ENCODE measurements at places on chromosomes 5 and 9. TPM values are rescaled to one million over a fixed set of nuclear protein-coding genes. Genes with fewer than 3 reads are reported as not detected.

Gene PCDHGB3
- total RNA-seq = 5.3 TPM

- H3K4me3 ChIP-seq = no peak overlapping the region
- no peaks in the 10 kb centered on the region for H3K36me3 ChIP-seq
- H3K4me1 ChIP-seq = no peaks in the 10 kb centered on the region
- peak overlapping the region; percentile 61 for H3K27ac ChIP-seq
Observed at GRCh38 chr5:58259685-58260152, 200.2 kb downstream of the PLK2 start.

- no peaks in the 10 kb centered on the region for H3K27me3 ChIP-seq
- H3K4me1 ChIP-seq = no peaks in the 10 kb centered on the region
- DNase-seq = no peak
- no peaks in the 10 kb centered on the region for H3K36me3 ChIP-seq
- H3K4me3 ChIP-seq = no peak overlapping the region
Observed at GRCh38 chr5:149133795-149134777, 7.2 kb upstream of the ABLIM3 start.

Gene LRRTM2
- total RNA-seq = under 0.01 TPM

- no peaks in the 10 kb centered on the region for H3K4me1 ChIP-seq
- H3K27ac ChIP-seq = no peak overlapping the region
- no peak overlapping the region for H3K4me3 ChIP-seq
Observed at GRCh38 chr9:124442826-124443225, 7.4 kb upstream of the ADGRD2 start.

DNA sequence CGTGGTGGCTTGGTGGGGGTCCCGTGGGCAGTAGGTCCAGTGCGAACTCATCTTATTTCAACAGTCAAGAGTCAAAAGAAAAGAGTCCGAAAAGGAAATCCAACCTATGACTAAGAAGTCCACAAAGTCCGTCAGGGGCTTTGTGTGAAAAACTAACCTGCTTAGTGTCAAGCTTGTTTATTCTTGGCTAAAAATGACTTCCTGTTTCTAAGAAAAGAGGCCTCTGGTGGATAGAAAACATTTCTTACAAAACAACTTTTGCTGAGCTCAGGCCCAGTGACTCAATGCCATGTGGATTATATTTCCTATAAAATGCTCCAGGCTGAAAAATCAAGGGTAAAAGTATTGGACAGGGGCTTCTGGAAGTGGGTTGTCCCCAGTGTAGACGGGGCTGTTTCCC, 105.9 kb downstream of the GADD45G start:
- no peaks in the 10 kb centered on the region for H3K36me3 ChIP-seq
- H3K27ac ChIP-seq = peak overlapping the region; percentile 20
- no peaks in the 10 kb centered on the region for H3K4me1 ChIP-seq
- no peak overlapping the region for H3K4me3 ChIP-seq
- H3K27me3 ChIP-seq = no peaks in the 10 kb centered on the region

Gene DEPDC1B
- total RNA-seq = 0.29 TPM

Gene RPS23
- 3,055 TPM for total RNA-seq

DNA sequence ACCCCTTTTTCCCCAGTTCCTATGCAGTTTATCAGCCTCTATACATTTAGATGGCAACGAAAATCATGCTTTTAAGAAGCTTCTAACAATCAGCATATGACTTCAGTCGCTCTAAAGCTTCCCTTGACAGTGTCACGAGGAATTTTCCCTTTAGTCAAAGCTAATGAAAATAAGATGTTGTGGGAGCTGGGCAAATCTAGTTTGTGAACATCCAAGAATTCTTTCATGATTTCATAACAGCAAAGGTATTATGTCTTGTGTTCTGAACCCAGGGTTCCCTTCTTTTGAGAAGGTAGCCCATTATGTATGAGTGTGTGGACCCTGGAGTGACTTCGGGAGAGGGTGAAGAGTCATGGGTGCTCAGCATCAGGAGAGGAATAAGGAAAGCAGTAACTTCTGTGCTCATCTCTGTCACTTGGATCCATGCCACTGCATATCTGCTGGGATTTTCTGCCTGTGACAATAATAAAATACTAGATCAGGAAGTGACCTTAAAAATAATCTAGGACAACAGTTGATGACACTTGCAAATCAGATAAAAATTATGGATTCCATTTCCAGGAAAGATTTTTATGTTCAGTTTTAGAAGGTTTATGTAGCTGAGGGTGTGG, 102.4 kb downstream of the PCSK1 start:
- H3K27me3 ChIP-seq = no peaks in the 10 kb centered on the region
- no peaks in the 10 kb centered on the region for H3K4me1 ChIP-seq
- no peak overlapping the region for H3K27ac ChIP-seq
- no peak overlapping the region for H3K4me3 ChIP-seq

DNA sequence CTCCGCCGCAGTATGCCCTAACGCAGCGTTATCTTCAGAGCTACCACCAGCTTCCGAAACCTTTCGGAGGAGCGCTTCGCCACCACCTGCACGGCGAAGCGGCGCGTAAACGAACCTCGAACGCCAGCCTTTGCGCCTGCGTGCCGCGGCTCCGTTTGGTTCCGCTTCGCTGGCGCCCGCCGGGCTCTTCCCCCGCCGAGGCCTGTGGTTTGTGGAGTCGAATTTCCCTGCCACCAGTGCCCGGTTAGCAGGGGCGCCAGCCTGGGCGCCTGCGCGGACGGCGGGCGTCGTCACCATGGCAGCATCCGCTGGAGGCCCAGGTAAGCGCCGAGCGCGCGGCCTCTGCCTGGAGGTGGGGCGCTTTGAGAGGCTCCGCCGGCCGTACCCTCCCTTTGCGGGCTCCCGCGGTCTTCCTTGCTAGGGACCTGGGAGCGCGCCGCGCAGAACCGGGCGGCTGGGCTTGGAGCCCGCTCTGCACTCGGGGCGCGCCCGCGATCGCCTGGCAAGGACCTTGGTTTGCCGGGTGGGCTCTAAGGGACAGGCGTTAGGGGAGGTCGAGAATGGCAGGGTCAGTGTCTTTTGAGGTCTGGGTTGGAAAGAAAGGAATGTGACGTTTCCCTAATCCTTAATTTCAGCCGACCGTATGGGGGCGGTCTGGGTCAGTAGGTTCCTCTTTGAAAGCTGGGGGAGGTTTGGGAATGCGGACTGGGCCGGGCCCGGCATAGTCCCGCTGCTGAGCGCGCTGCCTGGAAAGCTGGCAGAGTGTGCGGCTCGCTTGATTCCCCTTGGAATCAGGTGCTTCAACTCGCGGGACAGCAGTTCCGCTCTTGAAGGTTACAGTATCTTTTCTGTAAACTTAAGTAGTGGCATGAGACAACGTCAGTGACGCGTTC, at the start of gene FAM151B:
FAM151B (plus strand) TSS at position 272 of the 893 bp plus-strand sequence; CDS start at position 296, 24 bp downstream.
- H3K27me3 ChIP-seq = no peaks in the 10 kb centered on the region
- no peaks in the 10 kb centered on the region for H3K4me1 ChIP-seq
- peak; percentile 90 for DNase-seq
- H3K36me3 ChIP-seq = no peaks in the 10 kb centered on the region

- H3K4me3 ChIP-seq = no peak overlapping the region
- H3K4me1 ChIP-seq = no peaks in the 10 kb centered on the region
- DNase-seq = no peak
- H3K27ac ChIP-seq = no peak overlapping the region
- H3K36me3 ChIP-seq = no peaks in the 10 kb centered on the region
Observed at GRCh38 chr5:153632748-153633290, 142.3 kb downstream of the GRIA1 start.

DNA sequence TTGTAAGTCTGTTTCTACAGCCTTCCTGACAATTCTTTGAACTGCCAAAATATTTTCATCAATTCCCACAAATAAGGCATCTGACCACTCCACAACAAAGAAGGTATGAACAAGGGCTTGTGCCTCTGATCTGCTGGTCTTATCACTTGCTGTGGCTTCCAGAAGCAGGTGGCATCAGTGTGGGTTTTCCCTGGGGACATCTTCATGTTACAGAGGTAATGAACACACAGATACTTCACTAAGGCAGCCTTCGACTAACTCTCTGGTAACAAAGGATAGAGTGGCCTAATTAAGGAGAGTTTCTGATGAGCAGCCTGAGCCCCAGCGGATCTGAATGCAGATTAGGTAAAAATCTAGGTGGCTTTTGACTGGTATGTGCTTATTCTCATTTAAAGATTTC, 15.2 kb upstream of the ERAP2 start:
- no peak for DNase-seq
- no peak overlapping the region for H3K4me3 ChIP-seq
- H3K36me3 ChIP-seq = no peaks in the 10 kb centered on the region
- no peaks in the 10 kb centered on the region for H3K4me1 ChIP-seq

Gene ECSCR
- 39.3 TPM for total RNA-seq

DNA sequence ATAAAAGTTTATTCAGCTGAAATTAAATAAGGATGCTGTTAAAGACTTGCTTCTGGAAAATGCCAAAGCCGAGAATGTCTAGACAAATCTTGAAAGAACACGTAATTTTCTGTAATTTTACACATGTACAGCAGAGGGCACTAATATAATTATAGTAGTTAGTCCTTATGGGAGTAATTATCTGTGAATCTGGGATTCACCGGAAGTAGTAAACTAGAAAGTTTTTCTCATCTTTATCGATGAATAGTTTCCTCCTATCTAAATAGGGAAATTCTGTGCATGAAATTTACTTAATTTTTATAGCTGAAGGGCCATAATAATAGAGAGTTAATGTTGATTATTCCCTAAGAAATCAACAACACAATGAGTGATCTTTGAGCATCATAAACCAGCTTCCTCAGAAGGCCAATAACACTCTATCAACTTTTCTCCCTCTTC, 18.4 kb upstream of the CNTLN start:
- no peaks in the 10 kb centered on the region for H3K36me3 ChIP-seq
- H3K4me1 ChIP-seq = no peaks in the 10 kb centered on the region
- H3K27ac ChIP-seq = no peak overlapping the region
- DNase-seq = no peak

DNA sequence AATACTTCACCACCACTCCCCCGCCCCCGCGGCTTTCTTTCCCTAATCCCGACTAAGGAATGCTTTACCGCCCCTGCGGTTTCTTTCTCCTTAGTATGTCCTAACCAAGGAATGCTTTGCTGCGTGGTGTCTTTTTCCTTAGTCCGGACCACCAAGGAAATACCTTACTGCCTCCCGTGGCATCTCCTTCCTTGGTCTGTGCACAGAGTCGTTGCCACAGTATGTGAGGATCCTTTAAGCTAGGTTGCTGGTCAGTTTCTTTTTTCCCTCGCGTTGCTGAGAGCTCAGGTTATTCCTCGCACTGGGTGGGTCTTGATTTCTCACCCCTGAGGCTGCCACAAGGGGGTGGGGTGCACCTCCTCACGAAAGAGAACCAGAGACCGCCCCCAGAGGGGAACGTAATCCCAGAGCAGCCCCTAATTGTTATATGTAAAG, 309.4 kb downstream of the NR3C1 start:
- H3K4me1 ChIP-seq = no peaks in the 10 kb centered on the region
- DNase-seq = no peak
- H3K36me3 ChIP-seq = no peaks in the 10 kb centered on the region
- H3K27ac ChIP-seq = peak overlapping the region; percentile 7
- peak overlapping the region; percentile 32 for H3K4me3 ChIP-seq
- no peaks in the 10 kb centered on the region for H3K27me3 ChIP-seq

DNA sequence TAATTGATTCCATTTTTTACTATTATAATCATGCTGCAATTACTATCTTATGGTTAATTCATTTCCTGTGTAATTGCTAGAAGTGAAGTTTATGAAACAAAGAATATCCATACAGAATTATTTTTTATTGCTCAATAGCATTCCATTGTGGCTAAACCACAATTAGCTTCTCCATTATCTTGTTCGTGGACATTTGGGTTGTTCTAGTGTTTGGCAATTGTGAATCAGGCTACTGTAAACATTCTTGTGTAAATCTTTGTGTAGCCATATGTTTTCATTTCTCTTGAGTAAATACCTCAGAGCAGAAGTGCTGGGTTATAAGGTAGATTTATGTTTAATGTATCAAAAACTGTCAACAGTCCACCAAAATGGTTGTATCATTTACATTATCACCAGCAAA, 341.1 kb downstream of the MAT2B start:
- no peak overlapping the region for H3K27ac ChIP-seq
- no peaks in the 10 kb centered on the region for H3K36me3 ChIP-seq

GRCh38 chr9:123548741-123549545, 192.9 kb downstream of the CRB2 start:
- no peak overlapping the region for H3K27ac ChIP-seq
- DNase-seq = no peak
- H3K36me3 ChIP-seq = no peaks in the 10 kb centered on the region
- no peaks in the 10 kb centered on the region for H3K4me1 ChIP-seq
- no peaks in the 10 kb centered on the region for H3K27me3 ChIP-seq
- H3K4me3 ChIP-seq = no peak overlapping the region

- no peak overlapping the region for H3K27ac ChIP-seq
- H3K27me3 ChIP-seq = no peaks in the 10 kb centered on the region
- no peak for DNase-seq
Observed at GRCh38 chr5:104385906-104386305, 823.3 kb upstream of the NUDT12 start.

DNA sequence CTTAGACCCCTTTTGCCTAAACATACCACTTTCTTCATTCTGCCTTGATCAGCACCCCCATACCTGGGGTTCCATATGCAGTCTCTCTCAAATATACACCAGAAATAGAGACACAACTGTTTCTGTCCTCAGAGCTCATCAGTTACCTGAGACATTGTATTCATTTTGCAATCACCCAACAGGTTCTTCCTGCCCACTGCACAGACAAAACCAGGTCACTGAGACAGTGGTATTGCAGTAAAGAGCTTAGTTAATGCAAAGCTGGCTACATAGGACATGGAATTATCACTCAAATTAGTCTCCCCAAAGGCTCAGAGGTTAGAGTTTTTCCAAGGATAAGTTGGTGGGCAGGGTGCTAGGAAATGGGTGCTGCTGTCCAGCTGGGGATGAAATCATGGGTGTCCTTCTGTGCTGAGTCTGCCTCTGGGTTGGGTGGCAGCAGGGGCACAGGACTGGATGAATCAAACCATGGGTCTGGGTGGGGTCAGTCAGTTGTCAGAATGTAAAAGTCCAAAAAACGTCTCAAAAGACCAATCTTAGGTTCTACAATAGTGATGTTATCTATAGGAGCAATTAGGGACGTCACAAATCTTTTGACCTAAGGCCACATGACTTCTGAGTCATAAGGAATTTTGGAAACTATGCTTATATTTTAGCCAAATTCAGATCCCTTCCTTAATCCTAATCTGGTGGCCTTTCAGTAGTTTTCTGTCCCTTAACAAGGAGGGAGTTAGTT, 41.0 kb downstream of the KCNV2 start:
- H3K4me1 ChIP-seq = no peaks in the 10 kb centered on the region
- no peak for DNase-seq
- no peak overlapping the region for H3K4me3 ChIP-seq
- no peaks in the 10 kb centered on the region for H3K27me3 ChIP-seq
- no peaks in the 10 kb centered on the region for H3K36me3 ChIP-seq

GRCh38 chr5:114447084-114447773, 85.4 kb downstream of the KCNN2 start:
- H3K4me3 ChIP-seq = no peak overlapping the region
- no peak for DNase-seq
- no peaks in the 10 kb centered on the region for H3K27me3 ChIP-seq
- H3K4me1 ChIP-seq = no peaks in the 10 kb centered on the region
- H3K27ac ChIP-seq = no peak overlapping the region

Gene DRD1
- total RNA-seq = under 0.01 TPM

GRCh38 chr9:130020618-130021017, 22.4 kb downstream of the FNBP1 start:
- no peak for DNase-seq
- no peaks in the 10 kb centered on the region for H3K27me3 ChIP-seq
- H3K27ac ChIP-seq = peak overlapping the region; percentile 50
- H3K36me3 ChIP-seq = no peaks in the 10 kb centered on the region
- peaks cover 8% of the 10 kb centered on the region for H3K4me1 ChIP-seq

All from breast epithelium (tissue), 4 donors.